ENCODE measurements at places on chromosomes 16 and 17.

DNA sequence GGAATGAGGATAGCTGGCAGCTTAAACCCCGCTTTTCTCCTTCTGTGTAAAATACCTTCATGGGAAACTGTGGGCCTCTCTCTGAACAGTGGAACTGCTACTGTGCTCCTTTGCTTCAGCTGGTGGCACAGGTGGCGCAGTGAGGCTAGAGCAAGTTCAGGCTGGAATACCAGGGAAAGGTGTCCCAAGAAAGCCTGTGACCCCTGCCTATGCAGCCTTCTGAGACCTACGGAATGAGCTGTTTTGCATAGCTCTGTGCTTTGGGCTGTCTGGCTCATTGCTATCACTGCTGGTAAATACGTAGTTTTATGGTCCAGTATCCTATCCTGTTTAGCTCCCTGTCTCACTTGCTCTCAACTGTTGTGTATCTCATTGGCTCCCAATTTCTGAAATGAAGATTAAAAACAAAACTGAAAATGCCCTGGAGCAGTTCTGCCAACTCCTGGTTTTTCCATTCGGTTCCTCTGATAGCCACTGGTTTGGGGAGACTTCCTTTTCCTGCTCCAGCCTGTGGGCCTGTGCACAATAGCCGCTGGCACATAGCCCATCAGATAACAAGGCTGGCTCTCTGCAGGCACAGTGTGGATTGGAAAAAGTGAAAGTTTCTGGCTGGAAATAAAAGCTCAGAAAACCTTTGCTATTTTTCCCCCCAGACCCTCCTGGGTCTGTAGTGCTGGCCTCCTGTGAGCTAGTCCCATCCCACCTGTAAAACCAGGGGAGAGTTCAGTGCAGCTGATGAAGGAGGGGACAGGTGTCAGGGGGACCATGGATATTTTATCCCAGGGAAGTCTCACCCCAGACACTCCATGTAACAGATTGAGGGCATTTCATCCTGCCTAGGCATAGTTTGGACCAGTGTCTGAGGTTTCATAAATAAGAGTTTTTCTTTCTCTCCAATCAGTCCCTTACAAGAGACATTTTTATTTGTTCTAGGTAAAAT is 24.0 kb downstream of the LIMD2 start:
- peak overlapping the region; percentile 12 for H3K27ac ChIP-seq
- peak; percentile 83 for DNase-seq
- H3K4me3 ChIP-seq, result no peak overlapping the region

- H3K27ac ChIP-seq, result no peak overlapping the region
- H3K36me3 ChIP-seq, result no peaks in the 10 kb centered on the region
- H3K4me3 ChIP-seq, result no peak overlapping the region
- DNase-seq, result no peak
- peaks cover 59% of the 10 kb centered on the region for H3K27me3 ChIP-seq
Observed at GRCh38 chr17:9050801-9051401, 29.6 kb downstream of the NTN1 start.

DNA sequence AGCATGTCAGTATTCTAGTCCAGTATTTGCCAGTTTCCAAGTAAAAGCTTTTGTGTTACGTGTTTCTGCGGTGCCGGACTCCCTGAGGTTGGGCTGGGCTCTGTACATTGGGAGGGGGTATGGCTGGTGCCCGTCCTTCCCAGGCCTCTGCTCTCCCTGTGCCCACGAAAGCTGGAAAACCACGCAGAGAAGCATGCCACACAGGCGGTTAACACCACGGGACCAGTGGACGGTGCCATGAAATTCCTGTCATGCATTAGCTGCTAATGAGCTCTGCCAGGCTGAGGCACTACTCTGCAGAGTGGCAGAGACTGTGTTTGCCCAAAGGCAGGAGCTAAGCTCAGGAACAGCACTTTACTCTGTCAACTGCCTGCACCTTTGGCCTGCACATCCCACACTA is 8.1 kb downstream of the SMIM5 start:
- no peaks in the 10 kb centered on the region for H3K27me3 ChIP-seq
- DNase-seq, result no peak
- H3K36me3 ChIP-seq, result peaks cover 11% of the 10 kb centered on the region
- H3K4me3 ChIP-seq, result no peak overlapping the region

DNA sequence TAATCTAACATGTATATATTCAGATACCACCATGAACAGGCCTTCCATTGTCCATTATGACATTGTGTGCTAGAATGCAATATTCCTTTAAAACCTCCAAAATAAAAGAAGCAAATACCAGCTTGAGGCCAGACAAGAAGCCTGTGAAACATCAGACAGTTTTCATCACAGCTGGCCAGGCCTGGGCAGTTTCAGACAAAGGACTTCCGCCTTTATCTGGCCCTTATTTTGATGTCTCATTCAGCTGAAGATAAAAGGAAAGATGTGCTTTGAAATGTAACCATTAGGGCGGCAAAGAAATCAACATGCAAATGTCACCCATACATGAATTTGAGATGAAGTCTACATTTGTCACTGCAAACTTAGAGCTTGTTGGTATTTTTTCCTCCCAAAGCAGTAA is 737.5 kb downstream of the KCNJ2 start:
- no peak overlapping the region for H3K27ac ChIP-seq
- DNase-seq, result no peak
- no peaks in the 10 kb centered on the region for H3K4me1 ChIP-seq

- no peaks in the 10 kb centered on the region for H3K36me3 ChIP-seq
- no peak overlapping the region for H3K27ac ChIP-seq
- H3K27me3 ChIP-seq, result no peaks in the 10 kb centered on the region
- H3K4me1 ChIP-seq, result peaks cover 72% of the 10 kb centered on the region
Observed at GRCh38 chr16:8572063-8572918, 18.0 kb downstream of the TMEM114 start.

GRCh38 chr17:28364665-28365363 is at the start of gene SEBOX:
Gene SEBOX (minus strand): TSS chr17:28365199. CDS start chr17:28365151, 48 bp downstream.
- DNase-seq, result no peak
- peaks cover 16% of the 10 kb centered on the region for H3K36me3 ChIP-seq
- H3K4me1 ChIP-seq, result peaks cover 37% of the 10 kb centered on the region
- H3K27me3 ChIP-seq, result no peaks in the 10 kb centered on the region
- H3K27ac ChIP-seq, result no peak within 1 kb of the TSS

- H3K4me3 ChIP-seq, result no peak overlapping the region
- H3K27ac ChIP-seq, result no peak overlapping the region
- peaks cover 5% of the 10 kb centered on the region for H3K4me1 ChIP-seq
- no peaks in the 10 kb centered on the region for H3K27me3 ChIP-seq
Observed at GRCh38 chr17:67578142-67578457, 139.6 kb upstream of the NOL11 start.

DNA sequence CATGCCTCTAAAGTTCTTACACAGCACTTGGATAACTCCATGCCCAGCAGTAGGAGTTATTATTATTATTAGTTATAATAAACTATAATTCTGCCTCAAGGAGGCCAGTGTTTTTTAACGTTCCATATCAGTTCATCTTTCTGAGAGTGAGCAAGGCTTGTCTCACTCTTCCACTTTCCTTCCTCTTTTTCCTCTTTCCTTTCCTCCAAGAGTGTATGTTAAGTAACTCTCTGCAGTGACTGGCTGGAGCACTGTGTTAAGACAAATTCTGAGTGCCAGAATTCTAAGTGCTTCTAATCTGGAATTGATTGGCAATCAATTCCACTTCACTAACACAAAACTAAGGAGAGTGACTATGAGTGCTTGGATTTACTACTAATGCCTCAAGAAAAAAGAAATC is 16.4 kb downstream of the CLEC19A start:
- DNase-seq, result no peak
- H3K27me3 ChIP-seq, result no peaks in the 10 kb centered on the region
- no peak overlapping the region for H3K4me3 ChIP-seq
- no peaks in the 10 kb centered on the region for H3K4me1 ChIP-seq
- no peaks in the 10 kb centered on the region for H3K36me3 ChIP-seq
- no peak overlapping the region for H3K27ac ChIP-seq

- H3K27ac ChIP-seq, result no peak overlapping the region
- peaks cover 4% of the 10 kb centered on the region for H3K27me3 ChIP-seq
- H3K4me3 ChIP-seq, result no peak overlapping the region
- no peaks in the 10 kb centered on the region for H3K36me3 ChIP-seq
Observed at GRCh38 chr16:25838724-25839186, 147.0 kb downstream of the HS3ST4 start.

- no peak overlapping the region for H3K4me3 ChIP-seq
- no peak for DNase-seq
- H3K27me3 ChIP-seq, result peaks cover 73% of the 10 kb centered on the region
Observed at GRCh38 chr17:81380131-81380530, 15.1 kb upstream of the BAHCC1 start.

- no peaks in the 10 kb centered on the region for H3K36me3 ChIP-seq
- H3K4me3 ChIP-seq, result no peak overlapping the region
- no peaks in the 10 kb centered on the region for H3K27me3 ChIP-seq
Observed at GRCh38 chr16:25893332-25893731, 201.6 kb downstream of the HS3ST4 start.

- H3K4me1 ChIP-seq, result peaks cover 26% of the 10 kb centered on the region
- H3K4me3 ChIP-seq, result no peak overlapping the region
- H3K36me3 ChIP-seq, result no peaks in the 10 kb centered on the region
- no peak for DNase-seq
- 0 out of 2 replicates have a peak, but pooled peaks cover 3% of the 10 kb centered on the region for H3K27me3 ChIP-seq
Observed at GRCh38 chr17:44541884-44542581, 15.3 kb upstream of the FZD2 start.
